Posterior vena cava (tissue), 2 donors: ENCODE measurements at places on chromosomes 1 and 21.

DNA sequence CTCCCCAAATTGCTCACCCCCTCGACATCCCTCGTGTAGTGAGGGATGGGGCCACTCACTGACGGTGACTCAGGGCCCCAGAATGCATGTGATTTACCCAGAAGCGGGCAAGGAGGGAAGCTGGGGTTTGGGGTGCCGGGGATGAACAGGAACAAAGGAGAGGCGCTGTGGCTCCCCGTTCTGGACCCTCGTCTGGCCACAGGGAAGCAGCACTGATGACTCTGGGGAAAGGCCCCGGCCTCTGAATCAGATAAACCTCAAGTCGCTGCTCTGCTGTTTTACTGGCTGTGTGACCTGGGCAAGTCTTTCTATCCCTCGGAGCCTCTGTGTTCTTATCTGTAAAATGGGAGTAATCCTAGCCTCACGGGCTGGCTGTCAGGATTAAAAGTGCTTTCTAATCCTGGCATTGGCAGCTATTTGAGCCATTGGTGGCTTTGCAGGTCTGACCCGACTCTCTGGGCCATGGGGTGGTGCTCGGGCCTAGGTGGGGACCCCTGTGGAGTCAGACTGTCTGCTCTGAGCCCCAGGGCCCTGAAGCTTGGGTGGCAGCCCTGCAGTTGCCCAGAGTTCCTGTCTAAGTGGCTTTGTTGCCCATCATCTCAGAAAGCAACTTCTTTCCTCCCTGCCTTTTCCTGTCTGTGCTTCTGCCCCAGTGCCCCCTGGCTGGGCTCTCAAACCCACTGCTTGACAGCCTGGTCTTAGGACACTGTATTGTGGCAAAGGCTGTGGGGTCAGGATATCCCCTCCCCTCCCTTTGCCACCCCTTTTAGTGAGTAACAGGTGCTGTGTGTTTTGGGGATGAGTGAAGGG, 5.5 kb downstream of the TNFRSF1B start:
- DNase-seq = no peak

DNA sequence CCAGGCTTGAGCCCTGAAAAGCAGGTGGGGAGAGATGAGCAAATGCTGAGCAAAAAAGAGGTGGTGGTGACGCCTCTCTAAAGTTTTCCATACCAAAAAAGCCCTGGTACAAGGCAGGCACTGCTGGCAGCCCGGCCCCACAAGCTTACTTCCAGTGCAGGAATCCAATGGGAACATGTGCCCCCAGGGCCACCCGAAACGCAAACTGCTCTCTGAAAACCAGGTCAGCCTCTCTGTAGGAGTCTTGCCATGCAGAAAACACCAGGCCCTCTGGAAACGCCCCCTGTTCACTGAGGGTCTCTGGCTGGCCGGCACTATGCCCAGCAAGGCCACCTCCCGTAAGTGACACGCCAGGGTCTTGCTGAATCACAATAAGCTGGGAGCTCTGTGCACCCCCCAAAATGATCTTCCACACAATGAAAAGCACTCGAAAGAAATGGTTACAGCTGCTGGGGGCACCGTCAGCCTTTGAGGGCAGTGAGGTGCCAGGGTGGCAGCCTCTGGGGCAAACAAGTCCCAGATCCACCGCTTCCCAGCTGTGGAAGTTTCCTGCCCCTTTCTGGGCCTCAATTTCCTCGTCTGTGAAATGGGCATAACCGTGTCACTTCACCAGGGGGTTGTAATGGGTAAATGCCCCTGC, 170.5 kb downstream of the TOMM20 start:
- no peak for DNase-seq

DNA sequence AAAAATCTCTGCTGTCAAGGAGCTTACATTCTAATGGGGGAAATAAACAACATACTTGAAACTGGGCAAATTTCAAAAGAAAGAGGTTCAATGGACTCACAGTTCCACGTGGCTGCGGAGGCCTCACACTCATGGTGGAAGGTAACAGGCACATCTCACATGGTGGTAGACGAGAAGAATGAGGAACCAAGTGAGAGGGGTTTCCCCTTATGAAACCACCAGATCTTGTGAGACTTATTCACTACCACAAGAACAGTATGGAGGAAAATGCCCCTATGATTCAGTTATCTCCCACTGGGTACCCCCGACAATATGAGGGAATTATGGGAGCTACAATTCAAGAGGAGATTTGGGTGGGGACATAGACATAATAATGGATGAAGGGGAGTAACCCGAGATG, 226.4 kb downstream of the ZP4 start:
- DNase-seq = no peak

DNA sequence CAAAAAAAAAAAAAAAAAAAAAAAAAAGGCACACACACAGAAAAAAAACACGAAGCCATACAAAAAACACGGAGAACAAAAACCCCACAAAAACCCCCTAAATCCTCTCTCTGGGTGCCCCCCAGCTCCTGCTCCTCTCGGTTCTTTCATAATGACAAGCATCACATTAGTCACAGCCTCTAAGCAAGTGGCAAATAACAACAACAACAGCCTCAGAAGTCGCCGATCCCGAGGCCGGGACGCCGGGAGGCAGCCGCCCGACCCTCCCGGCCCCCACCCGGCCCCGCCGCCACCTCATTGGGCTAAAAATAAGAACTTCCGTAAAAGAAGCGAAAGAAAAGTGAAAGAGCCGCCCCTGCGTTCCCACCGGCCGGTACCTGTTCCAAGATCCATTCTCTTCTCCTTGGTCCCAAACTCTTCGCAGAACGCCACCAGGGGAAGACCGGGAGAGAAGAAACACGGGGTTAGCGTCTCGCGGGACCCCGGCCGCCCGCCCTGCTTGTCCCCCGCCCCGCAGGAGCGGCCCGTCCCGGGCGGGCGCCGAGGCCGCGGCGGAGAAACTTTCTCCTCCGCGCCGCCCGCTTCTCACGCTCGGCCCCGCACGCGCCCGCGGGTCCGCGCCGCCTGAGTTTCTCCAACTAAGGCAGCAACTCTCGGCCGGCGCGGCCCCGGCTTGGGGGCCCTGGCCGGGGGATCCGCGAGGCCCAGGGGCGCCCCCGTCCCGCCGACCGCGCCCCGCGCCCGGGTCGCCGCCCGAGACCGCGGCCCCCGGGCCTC, 102.8 kb downstream of the CASZ1 start:
- DNase-seq = no peak

GRCh38 chr1:221845650-221846371, 103.9 kb upstream of the DUSP10 start:
- DNase-seq = no peak

GRCh38 chr1:32055416-32055815, 17.3 kb upstream of the TMEM39B start:
- no peak for DNase-seq
